Prostate gland (tissue), 2 donors: ENCODE measurements at places on chromosomes 4 and X. TPM values are rescaled to one million over a fixed set of nuclear protein-coding genes. Genes with fewer than 3 reads are reported as not detected.

Gene GPC4
- total RNA-seq, result 8.0 TPM

Gene FHL1
- 246 TPM for total RNA-seq

GRCh38 chr4:112002248-112002661 lies 143.0 kb upstream of the FAM241A start:
- H3K4me3 ChIP-seq, result no peak overlapping the region
- H3K36me3 ChIP-seq, result no peaks in the 10 kb centered on the region
- H3K27me3 ChIP-seq, result no peaks in the 10 kb centered on the region
- no peak for DNase-seq

GRCh38 chr4:16496501-16496900 lies 270.2 kb upstream of the TAPT1 start:
- no peak overlapping the region for H3K4me3 ChIP-seq
- H3K4me1 ChIP-seq, result no peaks in the 10 kb centered on the region
- H3K27ac ChIP-seq, result no peak overlapping the region
- DNase-seq, result no peak

DNA sequence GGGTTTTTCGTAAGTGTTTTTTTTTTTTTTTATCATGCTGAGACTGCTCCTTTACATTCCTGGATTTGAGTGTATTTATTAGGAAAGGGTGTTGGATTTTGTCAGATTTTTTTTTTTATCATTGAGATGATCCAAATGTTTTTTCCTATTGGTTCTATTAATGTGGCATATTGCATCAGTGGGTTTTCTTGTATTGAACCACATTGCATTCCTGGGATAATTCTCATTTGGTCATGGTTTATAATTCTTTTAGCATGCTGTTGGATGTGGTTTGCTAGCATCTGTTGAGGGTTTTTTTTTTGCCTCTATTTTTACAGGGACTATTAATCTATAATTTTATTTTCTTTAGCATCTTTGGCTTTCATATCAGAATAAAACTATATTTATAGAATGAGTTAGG lies 28.8 kb downstream of the COL4A5 start:
- no peak overlapping the region for H3K4me3 ChIP-seq
- no peak for DNase-seq
- H3K36me3 ChIP-seq, result no peaks in the 10 kb centered on the region
- H3K27me3 ChIP-seq, result no peaks in the 10 kb centered on the region
- no peak overlapping the region for H3K27ac ChIP-seq

DNA sequence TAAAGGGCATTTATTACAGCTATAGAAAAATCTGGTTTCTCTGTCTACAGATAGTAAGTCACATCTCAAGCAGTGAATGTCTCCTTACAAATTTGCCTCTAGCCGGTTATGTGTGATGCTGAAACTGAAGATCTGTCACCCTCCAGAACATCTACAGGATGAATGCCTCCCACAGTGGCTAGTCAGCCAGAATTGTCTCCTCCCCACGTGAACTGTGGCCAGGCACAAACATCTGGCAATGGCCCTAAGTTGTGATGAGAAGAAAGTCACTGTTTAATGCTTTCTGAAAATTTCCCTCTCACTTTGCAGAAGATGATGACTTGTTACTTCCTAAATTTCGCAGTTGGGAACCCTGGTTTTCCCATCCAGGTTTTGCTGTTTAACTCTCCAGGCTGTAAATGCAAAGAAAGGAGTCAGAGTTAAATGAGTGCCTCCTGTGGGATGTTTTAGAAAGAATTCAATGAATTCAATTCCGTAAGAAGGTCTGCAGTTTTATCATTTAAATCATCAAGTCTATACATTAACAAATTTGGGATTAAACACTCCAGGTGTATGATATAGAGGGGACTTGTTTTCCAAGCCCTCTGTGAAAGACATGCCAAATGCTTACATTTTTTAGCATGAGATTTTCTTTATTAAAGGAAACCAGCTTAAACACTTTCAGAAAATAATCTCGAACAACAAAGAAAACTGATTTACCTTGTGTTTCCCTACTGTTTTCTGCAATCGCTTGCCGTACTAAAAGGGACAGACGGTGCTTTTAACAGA lies 55.4 kb upstream of the TLR3 start:
- H3K27me3 ChIP-seq, result no peaks in the 10 kb centered on the region
- no peak overlapping the region for H3K4me3 ChIP-seq
- DNase-seq, result no peak
- H3K36me3 ChIP-seq, result no peaks in the 10 kb centered on the region
- H3K4me1 ChIP-seq, result no peaks in the 10 kb centered on the region
- H3K27ac ChIP-seq, result no peak overlapping the region

GRCh38 chrX:7055386-7056137 lies 92.0 kb upstream of the STS start:
- DNase-seq, result no peak
- no peaks in the 10 kb centered on the region for H3K36me3 ChIP-seq
- no peaks in the 10 kb centered on the region for H3K4me1 ChIP-seq
- H3K27me3 ChIP-seq, result no peaks in the 10 kb centered on the region
- H3K4me3 ChIP-seq, result no peak overlapping the region
- no peak overlapping the region for H3K27ac ChIP-seq

Gene NLGN4X
- 0.36 TPM for total RNA-seq
